Tongue (tissue), 3 donors: ENCODE measurements at places on chromosomes 6 and 20. TPM values are rescaled to one million over a fixed set of nuclear protein-coding genes. Genes with fewer than 3 reads are reported as not detected.

- DNase-seq = peak; percentile 5
Measured at GRCh38 chr6:90440586-90441283, 144.1 kb upstream of the BACH2 start.

DNA sequence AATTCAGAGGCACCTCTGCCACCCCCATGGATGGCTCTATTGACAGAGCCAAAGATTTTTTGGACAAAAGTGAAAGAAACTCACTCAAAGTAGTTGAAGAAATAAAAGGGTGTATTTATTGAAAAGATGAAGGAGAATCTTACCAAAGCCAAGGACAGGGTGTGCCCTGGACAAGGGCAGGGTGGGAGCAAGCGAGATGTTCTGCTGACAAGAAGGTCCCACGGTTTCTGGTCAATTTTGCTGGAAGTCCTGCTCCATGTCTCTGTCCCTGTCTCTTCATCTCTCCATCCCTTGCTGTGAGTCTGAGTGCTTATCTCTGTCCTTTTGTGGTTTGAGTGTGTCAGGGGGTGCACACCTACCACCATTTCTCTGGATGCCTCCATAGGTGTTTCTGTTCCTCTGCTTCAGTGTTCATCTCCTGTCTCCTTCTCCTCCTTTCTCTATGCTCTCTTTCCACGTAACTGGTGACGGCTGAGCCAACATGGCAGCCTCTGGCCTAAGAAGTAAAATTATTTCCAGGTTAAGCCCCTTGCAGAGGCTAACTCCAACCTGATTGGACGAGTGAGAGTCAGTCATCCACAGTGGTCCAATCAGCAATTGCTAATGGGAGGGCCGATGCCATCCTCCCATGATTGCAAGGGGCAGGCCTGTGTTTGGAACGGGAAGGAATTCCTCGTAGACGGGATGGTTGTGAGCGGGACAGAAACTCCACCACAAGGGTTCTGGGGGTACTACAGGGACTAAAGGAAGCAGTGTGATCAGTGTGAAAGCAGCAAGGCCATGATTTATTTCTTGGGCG, 502.1 kb upstream of the CDH4 start:
- no peak for DNase-seq

GRCh38 chr20:19903168-19903811, 113.9 kb upstream of the NAA20 start:
- DNase-seq = peak; percentile 60

GRCh38 chr6:17740559-17741220, 34.0 kb upstream of the NUP153 start:
- DNase-seq = peak; percentile 58

- no peak for DNase-seq
Measured at GRCh38 chr6:25787428-25787827, 32.9 kb downstream of the SLC17A4 start.

Gene PRND
- total RNA-seq = 34.1 TPM

Gene SLC22A3
- total RNA-seq = 41.6 TPM

Gene EMILIN3
- total RNA-seq = 68.9 TPM
